ENCODE measurements at places on chromosomes 2 and 18. TPM values are rescaled to one million over a fixed set of nuclear protein-coding genes. Genes with fewer than 3 reads are reported as not detected.

SERPINB3 gene
- total RNA-seq: not detected

CCDC121 gene
- total RNA-seq: 0.34 TPM

IL36G gene
- not detected for total RNA-seq

IMPACT gene
- total RNA-seq: 15.9 TPM

PLCD4 gene
- total RNA-seq: 0.51 TPM

PTPRM gene
- total RNA-seq: 7.0 TPM

MTIF2 gene
- total RNA-seq: 43.2 TPM

PLCL1 gene
- 1.9 TPM for total RNA-seq

PIEZO2 gene
- total RNA-seq: not detected

VWA3B gene
- not detected for total RNA-seq

SLC5A7 gene
- total RNA-seq: not detected

NDC80 gene
- 83.1 TPM for total RNA-seq

CYP1B1 gene
- total RNA-seq: 4.3 TPM

ACADL gene
- not detected for total RNA-seq

CCDC141 gene
- total RNA-seq: 0.93 TPM

DNAJB2 gene
- total RNA-seq: 39.1 TPM

DNA sequence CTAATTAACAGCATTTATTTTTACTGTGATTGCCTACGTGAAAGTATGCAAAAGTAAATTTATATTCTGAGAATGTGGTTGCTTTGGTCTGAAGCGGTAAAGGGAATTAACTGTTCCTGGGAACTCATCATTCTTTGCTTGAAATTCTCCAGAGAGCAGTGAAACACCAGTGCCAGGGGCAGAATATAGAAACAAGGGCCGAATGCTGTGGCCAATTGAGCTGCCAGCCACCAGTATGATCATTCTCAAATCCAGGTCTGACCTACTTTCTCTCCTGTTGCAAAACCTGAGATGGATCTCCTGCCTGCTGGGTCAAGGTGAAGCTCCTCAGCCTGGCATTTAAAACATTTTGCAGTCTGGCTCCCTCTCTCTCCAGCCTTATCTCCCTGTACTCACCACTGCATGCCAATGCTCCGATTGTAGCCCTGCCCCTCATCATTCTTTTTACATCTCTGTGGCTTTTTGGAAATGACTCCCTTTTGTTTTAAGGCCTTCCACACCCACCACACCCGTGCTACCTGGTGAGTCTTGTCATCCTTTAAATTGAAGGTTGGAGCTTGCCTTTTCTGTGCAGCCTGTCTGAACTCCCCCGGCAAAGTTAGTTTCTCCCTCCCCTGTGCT lies 94.5 kb upstream of the TMEM178A start:
- no peak for DNase-seq

DNA sequence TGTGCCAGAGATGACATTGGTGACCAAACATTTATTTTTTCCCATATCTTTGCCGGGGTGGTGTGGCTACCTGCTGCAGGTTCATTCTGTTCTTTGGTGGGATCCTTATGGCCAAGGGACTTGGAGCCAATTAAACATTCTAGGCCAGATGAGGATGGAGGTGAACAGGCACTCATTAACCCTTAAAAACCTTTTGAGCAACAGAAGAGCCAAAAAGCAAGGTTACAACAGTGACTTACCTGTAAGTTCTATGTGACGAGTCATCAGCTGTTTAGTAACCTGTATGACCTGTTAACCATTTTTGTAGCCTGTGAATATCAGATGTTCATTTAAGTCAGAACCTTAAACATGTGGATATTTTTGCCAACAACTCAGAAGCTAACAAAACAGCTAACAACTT lies 105.6 kb downstream of the XRCC5 start:
- no peak for DNase-seq

DNA sequence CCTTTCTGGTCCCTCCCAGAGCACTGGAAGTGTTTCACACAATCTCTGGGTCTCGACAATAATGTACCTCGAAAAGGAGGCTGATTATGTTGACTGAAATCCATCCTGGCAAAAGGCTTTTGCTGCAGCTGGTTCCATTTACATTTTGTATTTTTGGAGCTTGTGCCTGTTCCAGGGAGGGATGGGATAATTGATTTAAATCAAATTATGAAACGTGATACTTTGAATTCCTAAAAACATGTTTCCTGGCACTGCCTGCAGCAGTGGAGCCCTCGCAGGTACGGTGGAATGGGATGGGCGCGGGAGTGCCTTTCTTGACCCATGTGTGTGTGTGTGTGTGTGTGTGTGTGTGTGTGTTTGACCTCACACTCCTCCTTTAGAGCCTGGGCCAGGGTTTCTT lies 455.5 kb upstream of the MEIS1 start:
- DNase-seq: no peak

- DNase-seq: no peak
These were observed 266.1 kb upstream of the HDAC4 start for GRCh38 chr2:239666855-239667376.

DNA sequence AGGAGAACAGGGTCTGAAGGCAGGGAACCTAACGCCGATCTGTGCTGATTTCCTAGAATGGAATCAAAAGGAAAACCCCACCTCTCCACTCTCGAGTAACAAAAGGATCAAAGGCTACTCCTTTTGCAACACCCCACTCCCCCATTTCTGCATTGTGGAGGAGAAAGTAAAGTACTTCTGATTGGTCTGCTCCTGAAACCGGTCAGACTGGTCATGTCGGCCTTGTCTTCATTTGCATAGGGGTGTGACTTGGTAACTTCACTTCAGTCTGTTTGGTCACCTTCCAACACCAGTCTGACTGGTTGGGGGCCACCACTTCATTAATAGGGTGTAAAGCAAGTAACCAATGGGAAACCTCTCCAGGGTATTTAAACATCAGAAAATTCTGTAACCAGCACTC lies 771.9 kb downstream of the ERBB4 start:
- no peak for DNase-seq

DNA sequence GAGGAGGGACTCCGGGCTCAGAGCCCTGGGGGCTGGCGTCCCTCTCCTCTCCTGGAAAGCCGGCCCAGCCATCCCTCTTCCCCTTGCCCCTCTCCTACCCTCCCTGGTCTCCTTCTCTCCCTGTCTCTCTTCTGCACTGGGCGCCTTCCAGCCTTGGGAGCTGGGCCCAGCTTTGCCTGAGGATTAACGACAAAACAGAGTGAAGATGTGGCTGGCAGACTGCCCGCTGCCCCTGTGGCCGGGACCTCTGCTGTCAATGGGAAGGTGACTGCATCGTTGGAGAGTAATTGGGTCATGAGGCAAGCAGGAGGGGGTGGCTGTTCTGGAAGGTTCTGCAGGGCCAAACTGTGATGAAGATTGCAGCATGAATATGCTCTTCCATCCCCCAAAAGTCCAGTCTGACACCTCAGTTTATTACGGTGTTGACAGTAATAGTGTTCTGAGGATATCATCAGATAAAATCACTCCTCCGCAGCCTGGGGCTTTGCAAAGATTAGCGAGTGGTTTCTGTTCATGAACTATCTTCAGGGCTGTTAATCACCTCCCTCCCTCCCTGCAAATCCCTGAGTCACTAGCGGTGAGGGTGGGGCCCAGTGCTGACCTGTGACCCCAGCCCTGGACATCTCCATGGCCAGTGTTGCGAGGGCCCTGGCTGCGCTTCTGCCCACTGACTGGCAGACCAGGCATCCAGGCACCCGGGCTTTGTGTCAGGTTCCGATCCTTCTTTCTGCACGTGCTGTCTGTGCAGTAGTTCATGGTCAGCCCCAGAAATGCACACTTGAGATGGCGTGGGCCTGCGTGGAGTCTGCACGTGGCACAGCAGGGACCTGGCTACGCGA lies 23.0 kb downstream of the RTP5 start:
- no peak for DNase-seq

DNA sequence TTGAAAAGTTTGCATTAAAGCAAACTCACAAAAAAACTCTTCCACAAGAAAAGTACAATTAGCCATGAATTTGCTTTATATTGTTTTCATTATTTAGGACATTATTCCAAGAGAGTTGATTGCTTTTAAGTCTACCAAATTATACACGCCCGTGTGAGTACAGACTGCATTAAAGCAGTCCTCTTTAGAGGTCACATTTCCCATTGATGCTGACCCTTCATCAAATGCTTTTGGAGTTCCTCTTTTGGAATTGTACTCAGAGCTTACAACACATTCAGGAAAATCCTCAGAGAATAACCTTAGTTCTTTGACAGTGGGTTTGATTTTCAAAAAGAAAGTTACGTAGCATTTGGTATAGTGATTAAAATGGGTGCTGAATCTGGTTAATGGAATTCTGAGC lies 256.1 kb downstream of the CDH2 start:
- no peak for DNase-seq

GRCh38 chr2:202932425-202933138 lies 20.5 kb downstream of the CARF start:
- DNase-seq: no peak

GRCh38 chr2:23484767-23485166 lies 99.8 kb downstream of the KLHL29 start:
- DNase-seq: no peak

DNA sequence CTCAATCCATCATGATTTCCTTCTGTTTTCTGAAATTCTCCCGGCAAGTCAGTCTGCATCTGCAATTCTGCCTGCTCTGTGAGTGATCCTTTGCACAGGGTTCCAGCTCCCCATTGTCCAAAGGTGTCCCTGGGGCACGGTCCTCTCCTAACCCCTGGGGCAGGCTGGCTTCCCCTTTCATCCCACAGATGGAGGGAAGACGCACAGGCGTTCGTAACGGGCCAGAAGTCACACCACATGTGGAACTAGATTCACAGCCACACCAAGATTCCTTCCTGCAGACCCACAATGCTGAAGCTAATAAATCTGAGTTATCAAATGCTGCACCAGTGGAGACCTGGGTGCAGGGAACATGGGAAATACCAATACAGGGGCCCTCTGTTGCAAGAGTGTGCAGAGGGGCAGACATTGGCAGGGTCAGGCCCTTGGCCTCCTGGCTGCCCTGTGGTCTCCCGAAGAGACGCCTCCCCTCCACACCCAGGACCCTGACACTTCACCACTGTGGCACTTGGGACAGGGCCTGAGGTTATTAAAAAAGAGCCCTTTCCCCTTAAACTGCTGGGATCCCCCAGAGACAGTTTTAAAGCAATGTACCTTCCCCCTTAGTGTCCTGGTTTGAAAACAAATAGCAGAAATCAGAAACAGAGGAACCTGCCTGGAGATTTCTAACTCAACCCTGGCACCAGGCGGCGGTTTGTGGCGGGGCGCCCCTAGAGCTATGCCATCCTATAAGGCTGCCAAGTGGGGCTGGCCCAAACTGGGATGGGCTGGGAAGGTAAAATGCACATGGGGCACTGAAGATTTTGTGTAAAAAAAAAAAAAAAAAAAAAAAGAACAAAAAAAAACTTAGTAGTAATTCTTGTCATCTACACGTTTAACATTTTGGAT lies 15.4 kb downstream of the ZNF516 start:
- no peak for DNase-seq

- DNase-seq: peak; percentile 87
These were observed 75.5 kb upstream of the KLF7 start for GRCh38 chr2:207241198-207241597.

DNA sequence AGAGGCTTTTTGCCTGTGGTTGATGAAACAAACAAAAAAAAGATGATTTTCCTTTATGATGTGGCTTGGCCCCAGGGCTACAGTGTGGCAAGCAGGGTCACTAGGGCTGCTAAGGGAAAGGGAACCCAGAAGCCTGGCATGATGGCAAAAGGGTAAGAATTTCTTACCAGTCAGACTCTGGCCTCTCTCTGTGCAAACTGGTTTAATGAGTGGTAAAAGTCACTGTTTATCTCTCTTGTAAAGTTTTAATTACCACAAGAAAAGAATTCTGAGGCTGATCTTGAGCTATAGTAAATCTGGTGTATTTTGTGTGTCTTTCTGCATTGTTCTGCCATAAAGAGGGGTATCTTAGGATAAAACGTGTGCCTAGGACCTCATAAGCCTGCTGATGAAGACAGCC lies 275.4 kb downstream of the STK39 start:
- no peak for DNase-seq

GRCh38 chr18:54947091-54947490 lies 12.2 kb downstream of the CCDC68 start:
- DNase-seq: no peak

- peak; percentile 73 for DNase-seq
These were observed 138.1 kb downstream of the INO80D start for GRCh38 chr2:205947621-205948495.

DNA sequence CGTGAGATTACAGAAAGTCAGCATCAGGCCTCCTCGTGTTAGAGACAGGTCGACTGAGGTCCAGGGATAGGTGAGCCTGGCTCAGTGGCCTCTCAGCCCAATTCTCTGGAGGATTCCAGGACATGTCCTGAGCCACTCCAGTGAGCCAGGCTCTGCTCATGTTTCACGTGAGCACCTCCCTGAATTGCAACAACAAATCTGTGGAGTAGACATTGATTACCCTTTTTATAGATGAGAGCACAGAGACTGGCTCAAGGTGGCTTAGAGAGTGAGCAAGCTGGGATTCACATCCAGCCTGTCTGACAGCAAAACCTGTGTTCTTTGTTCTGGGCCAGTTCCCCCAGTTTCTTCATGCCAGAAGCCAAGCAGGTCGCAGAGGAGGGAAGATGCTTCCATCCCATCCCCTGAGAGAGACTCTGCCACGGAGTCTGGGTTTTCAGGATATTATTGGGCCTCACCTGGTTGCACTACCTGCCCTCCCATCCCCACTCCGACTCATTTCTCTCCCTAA lies 46.4 kb downstream of the HS1BP3 start:
- DNase-seq: no peak

DNA sequence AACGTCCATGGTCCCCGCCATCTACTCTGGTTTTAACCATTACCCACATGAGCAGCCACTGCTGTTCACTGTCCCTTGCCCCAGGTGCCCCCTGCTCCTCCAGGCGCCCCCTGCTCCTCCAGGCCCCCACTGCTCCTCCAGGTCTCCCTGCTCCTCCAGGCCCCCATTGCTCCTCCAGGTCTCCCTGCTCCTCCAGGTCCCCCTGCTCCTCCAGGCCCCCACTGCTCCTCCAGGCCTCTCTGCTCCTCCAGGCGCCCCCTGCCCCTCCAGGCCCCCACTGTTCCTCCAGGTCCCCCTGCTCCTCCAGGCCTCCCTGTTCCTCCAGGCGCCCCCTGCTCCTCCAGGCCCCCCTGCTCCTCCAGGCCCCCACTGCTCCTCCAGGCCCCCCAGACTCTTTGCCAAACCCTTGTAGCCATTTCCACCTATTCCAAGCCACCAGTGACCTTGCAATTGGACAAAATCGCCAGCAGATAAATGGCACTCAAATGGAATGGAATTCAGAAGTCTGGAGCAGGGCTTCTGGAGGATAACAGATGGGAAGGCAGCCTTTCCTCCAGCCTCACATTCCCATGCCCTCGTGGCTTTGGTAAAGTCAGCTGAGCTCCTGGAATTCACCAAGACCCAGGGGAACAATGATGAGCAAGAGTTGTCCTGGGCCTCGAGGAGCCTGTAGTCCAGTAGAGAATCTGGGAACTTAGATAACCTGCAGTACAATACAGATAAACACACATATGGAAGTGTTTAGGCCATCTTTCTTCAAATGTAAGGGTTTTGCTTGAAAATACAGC lies 13.3 kb upstream of the RPL31 start:
- no peak for DNase-seq
